CD8-positive, alpha-beta T cell (primary cell): ENCODE measurements at places on chromosomes 7 and 10. TPM values are rescaled to one million over a fixed set of nuclear protein-coding genes. Genes with fewer than 3 reads are reported as not detected.

GRCh38 chr10:86060386-86061277, 306.0 kb downstream of the GRID1 start:
- DNase-seq: no peak

DNA sequence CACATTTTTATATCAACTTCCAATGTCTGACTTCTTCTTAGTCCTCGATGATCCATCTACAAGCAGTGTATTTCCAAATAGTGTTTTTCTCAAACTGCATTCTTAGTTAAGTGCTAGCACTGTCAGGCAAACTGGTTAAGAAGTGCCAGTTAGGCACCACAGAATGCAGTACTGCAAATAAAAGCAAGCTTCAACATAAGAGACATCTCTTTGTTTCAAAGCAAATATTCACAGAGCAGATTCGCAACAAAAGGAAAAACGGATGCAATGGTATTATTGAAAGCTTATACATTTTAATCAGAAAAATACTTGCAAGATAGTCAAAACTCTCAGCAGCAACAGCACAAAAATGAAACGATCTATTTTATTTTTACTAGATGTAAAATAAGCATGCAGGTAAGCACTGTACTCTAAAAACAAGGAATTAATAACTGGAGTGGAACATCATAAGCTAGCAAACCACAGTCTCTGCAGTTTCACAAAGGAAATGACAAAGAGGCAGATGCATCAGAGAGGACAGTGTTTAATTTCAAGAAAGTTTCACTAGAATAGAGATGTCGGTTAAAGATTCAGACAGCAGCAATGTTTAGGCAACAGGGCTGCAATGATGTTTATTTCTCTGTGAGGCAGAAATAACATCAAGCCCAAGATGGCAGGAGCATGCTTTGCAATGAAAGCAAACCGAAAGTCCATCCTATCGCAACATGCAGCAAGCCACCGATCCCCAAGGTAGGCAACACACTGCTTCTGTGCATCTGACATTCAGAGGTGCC, 82.0 kb downstream of the FGFR2 start:
- no peak for DNase-seq

- no peak for DNase-seq
Measured at GRCh38 chr7:28551331-28551730, 139.0 kb downstream of the CREB5 start.

DNA sequence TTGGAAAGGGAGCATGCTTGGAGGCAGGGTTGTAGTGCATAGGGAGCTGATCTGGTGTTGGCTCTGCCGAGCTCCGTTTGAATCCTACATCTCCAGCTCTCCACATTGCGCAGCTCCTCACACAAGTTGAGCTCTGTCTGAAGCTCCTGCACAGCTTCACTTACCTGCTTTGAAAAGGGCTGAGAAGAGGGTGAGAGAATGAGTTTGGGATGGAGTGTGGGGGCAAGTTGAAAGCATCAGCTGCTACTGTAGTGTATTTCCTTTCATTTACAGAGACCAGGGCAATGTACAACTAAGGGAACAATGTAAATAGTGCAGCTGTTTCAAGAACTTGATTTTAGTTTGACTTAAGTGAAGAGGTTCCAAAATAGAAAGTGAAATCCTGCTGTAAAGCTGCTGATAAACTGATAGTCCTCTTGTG, 88.5 kb downstream of the VTI1A start:
- DNase-seq: no peak

DNA sequence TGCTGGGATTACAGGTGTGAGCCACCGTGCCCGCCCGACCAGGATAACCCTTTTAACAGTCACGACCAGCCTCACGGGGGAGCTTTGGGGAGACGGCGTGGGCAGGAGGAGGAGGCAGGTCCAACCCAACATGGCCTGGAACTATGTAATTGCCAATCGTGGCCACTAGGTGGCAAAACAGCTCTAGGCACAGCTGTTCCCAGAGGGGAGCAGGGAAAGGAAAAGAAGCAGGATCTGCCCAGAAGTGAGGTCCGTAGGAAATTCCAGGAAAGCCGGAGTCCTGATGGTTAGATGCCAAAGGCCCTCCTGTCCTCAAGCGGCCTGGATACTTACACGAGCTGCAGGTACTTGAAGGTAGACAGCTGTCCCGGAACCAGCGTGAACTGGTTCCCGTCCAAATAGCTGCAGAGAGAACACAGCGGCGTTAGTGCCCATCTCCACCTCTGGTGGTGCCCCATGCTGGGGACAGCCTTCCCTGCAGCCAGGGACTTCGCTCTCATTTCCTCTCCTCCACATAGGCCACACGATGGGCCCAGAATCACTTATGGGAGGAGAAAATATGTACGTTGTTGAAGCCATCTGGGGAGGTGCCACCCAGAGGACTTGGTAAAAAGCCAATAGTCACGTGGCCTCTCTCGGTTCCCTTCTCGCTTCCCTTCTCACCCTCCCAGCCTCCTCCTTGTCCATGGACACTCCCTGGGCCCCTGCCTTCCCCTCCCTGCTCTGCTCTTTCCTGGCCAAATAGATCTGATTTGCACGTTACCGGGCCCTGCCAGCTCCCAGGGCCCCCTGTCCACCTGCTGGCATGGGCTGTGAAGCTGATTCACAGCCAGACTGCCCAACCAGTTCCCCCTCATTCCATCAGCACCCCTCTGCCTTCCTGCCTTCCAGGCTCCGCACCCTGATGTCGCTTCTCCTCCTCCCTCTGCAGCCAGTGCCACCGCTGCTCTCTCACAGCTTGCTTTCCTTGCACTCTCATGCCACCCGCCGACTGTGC, 148.1 kb downstream of the SLIT1 start:
- DNase-seq: peak; percentile 81

DNA sequence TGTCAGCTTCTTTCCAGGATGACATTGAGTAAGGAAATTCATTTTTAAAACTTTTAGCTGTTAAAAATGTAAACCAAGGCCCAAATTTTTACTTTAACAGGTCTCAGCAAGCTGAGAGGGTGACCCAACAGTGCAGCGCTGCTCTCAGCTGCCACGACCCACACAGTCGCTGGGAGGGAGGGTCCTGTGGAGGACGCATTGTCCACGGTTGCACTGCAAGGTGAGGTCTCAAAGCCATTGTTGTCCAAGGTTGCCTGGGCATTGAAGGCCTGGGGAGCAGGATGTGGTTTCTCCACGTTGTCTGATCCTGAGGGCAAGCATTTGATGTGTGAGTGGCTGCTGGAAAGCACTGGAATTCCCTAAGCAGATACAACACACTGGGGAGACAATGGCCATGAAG, 15.1 kb upstream of the VIPR2 start:
- DNase-seq: no peak

DNA sequence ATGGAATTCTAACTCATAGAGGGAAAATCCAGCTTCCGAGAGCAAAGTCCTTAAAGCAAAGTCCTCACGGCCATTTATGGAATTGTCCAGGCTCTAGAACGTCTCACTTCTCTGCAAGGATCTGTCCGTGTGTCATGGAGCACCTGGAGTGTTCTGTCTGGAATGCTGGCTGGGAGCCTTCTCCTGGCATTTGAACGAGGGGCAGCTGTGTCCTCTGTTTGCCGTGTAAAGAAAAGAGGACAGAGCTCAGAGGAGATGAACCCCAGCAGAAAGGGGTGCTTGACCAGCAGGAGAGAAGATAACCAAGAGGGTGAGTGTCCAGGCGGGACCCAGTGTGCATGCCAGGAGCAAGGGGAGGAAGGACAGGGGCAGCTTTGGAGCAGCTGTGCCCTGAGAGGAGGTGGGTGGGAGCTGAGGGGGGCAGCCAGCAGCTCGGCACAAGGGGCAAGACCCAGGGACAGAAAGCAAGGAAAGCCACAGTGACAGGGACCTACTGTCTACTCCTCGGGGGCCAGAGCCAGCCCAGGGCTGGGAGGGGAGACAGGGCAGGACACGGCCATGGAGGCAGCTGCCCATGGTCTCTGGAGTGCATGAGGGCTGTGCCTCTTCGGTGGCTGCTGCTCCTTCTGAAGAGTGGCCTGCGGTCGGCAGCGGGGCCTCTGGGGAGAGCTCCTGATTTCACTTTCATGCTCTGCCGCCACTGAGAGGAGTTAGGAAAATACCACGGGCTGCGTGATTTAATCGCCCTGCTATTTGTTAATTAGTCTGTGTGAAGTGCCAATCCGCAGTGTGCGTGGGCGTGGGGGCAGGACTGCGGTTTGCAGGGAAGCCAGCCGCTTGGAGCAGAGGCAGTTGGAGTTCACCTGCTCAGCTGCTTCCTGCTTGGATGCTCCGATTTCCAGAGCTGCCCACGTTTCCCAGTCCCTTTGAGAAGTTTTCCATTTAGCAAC, 149.3 kb upstream of the SHH start:
- DNase-seq: no peak

- DNase-seq: no peak
Measured at GRCh38 chr7:19772841-19773760, at the start of gene TMEM196. Gene TMEM196, minus strand, starts transcription at chr7:19773617. Its CDS starts 921 bp downstream, at chr7:19772696.

DNA sequence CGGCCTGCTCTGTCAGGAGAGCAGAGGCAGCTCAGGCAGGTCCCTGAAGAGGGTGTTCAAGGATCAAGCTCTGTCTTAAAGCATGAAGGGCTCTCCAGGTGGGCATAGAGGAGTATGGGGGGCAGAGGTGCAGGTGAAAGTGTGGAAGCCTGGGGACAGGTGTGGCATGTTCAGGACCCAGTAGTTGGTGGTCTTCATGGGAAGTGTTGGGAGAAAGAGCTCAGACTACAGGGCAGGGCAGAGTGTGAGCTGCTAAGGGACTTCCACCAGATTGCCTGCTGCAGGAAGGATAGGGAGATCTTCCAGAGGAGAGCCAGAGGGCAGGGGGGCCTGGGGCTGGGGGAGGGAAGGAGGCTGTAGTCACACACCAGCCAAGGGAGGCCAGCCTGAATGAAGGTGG, 156.5 kb upstream of the GDF10 start:
- no peak for DNase-seq

GRCh38 chr7:116167177-116167576, 43.2 kb upstream of the TES start:
- peak; percentile 25 for DNase-seq

DNA sequence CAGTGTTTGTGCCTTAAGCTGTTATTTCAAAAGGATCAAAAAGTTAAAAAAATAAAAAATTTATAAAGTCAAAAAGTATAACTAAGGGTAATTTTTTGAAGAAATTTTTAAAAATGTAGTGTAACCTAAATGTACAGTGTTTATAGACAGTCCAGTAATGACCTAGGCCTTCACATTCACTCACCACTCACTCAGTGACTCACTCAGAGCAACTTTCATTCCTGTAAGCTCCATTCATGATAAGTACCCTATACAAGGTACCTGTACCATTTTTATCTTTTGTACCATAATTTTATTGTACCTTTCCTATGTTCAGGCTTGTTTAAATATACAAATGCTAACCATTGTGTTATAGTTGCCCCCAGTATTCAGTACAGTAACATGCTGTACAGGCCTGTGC, 21.5 kb downstream of the DNAJC9 start:
- DNase-seq: no peak

GRCh38 chr7:106278695-106279094, 6.1 kb downstream of the NAMPT start:
- DNase-seq: no peak

- DNase-seq: no peak
Measured at GRCh38 chr10:28730031-28730778, 52.9 kb downstream of the BAMBI start.

DNA sequence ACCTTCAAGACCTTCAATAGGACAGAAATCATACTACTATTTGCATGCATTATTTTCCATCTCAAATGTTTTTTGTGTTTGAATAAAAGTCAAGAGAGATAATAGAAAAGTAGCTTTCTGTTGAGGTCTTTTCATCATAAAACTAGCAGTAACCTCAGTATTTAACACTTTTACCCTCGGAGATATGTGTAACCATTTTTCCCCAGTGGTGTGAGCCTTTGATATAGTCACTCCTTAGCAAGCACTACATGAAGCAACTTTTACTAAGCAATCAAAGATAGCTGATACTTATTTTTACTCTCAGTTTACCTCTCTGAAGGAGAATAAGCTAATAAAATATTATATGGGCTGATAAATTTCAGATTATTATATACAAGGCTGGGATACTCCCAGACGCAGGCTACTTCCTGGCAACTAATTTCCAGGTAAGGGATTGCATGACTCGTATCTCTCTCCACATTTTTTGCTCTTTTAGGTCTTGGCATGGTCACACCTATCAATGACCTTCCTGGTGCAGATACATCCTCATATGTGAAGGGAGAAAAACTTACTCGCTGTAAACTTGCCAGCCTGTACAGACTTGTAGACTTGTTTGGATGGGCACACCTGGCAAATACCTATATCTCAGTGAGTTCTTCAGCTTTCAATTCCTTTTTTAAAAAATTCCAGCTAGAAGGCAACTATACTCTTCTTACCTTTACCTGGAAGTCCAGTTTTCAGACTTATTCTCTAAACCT, 91.5 kb upstream of the MXI1 start:
- no peak for DNase-seq

DNA sequence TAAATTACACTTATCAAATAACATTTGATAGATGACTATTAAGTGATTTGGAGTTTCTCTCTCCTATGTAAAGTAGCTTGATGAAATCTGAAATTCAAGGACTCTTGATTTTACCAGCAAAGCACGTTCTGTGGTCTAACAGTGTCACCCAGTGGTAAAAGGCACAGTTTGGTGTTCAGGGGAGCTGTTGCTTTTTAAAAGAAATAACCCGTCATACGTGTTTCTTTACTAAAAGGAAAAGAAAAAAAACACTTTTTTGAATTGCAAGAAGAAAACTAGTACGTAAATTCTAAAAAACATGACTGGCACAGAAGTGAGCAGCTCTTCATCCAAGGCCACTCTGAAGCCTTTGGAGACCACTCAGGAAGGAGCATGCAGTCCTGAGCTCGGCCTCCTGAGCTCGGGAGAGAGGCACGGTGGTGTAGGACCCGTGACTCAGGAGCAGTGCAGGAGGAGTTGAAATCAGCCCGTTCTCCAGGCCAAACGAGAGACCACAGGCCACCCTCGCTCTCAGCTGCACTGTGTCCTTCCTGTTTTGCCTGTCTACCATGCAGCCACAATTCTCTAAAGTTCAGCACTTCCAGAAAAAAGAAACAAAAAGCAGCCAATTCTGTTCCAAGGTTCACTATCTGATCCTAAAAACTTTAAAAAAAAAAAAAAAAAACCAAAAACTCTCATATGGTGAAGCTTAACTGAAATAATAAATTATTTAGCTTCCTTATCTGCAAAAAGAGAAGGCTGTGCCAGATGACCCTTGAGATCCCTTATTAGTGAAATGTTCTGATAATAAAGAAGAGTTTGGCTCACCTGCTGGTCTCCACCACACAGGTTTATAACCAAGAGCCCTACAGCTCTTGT, 212.6 kb upstream of the FRMD4A start:
- DNase-seq: no peak

DNA sequence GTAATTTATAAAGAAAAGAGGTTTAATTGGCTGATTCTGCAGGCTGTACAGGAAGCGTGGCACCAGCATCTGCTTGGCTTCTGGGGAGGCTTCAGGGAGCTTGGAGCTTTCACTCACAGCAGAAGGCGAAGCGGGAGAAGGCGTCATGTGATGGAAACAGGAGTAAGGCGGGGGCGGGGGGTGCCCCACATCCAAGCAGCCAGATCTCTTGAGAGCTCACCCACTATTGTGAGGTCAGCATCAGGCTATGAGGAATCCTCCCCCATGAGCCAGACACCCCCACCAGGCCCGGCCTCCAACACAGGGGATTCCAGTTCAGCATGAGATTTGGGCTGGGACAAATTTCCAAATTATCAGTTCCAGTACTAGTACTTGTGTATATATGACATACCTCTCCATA, 46.2 kb downstream of the WDR37 start:
- DNase-seq: no peak

FLNC gene
- total RNA-seq: 0.03 TPM

CLCN1 gene
- total RNA-seq: not detected

ELOVL3 gene
- total RNA-seq: not detected

UNCX gene
- total RNA-seq: not detected

AKR1E2 gene
- 5.7 TPM for total RNA-seq

NPFFR1 gene
- not detected for total RNA-seq
